ENCODE measurements at places on chromosomes 5 and 9.

DNA sequence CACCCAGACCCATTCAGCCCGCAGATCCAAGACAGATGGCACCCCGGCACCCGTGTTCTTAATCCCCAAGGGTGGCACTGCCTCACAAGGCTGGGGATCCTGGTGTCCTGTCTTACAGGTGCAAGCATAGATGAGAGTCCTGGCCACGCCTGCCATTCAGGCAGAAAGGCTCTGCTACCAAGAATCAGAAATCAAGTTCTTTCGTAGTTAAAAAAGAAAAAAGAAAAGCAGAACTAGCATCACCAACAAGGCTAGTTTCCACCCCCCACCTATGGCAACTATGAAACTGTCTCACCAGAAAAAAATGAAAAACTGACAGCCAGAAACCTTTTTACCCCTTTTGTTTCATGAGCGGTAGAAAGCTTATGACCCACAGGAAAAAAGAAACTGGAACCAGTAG lies 170.4 kb downstream of the SYK start:
- no peak overlapping the region for H3K4me3 ChIP-seq
- DNase-seq = no peak
- H3K27me3 ChIP-seq = no peaks in the 10 kb centered on the region
- H3K4me1 ChIP-seq = peaks cover 49% of the 10 kb centered on the region
- no peak overlapping the region for H3K27ac ChIP-seq
- no peaks in the 10 kb centered on the region for H3K36me3 ChIP-seq

- H3K27ac ChIP-seq = no peak overlapping the region
- no peaks in the 10 kb centered on the region for H3K36me3 ChIP-seq
- H3K4me1 ChIP-seq = no peaks in the 10 kb centered on the region
- H3K27me3 ChIP-seq = peaks cover 15% of the 10 kb centered on the region
These were observed 372.5 kb downstream of the IRX2 start for GRCh38 chr5:2378976-2379375.

DNA sequence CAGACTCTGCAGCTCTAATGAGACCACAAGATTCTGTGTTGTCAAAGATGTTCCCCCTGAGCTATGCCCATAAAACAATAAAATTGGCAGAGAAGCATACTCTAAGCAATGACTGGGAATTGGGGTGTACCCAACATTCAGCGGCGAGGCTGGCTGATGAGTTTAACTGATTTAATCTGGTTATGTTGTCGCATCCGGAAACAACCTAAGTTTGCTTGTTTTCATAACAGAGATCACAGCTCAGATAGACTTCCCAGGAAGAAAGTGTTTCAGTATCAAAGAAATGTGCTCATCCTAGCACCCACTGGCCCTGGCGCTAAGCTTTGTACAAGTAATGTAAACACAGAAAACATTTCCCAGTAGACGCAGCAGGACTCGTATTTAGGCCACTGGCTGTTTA lies 7.4 kb downstream of the SEMA5A start:
- H3K27me3 ChIP-seq = no peaks in the 10 kb centered on the region
- H3K4me3 ChIP-seq = no peak overlapping the region
- H3K36me3 ChIP-seq = peaks cover 13% of the 10 kb centered on the region
- peaks cover 47% of the 10 kb centered on the region for H3K4me1 ChIP-seq
- H3K27ac ChIP-seq = no peak overlapping the region

- no peak overlapping the region for H3K27ac ChIP-seq
- peaks cover 37% of the 10 kb centered on the region for H3K4me1 ChIP-seq
- peaks cover 3% of the 10 kb centered on the region for H3K27me3 ChIP-seq
These were observed 97.2 kb downstream of the PCSK1 start for GRCh38 chr5:96335873-96336272.

DNA sequence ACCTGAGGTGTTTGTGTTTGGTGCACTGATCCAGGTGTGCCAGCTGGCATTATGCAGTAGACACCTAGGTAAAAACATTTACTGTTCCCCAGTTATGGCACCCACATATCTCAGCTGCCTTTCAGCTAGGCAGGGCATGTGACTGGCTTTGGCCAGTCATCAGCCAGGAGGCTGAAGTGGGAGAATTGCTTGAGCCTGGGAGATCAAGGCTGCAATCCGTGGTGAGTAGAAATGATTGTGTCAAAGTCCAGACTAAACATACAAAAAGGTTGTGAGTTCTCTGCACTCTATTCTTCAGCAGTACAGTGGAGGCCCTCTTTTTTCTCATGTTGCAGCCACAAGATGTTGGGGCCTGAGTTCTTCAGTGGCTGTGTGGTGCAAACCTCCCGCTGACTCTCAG lies 3.2 kb upstream of the FBLL1 start:
- H3K4me3 ChIP-seq = no peak overlapping the region
- peaks cover 42% of the 10 kb centered on the region for H3K27me3 ChIP-seq
- H3K27ac ChIP-seq = no peak overlapping the region
- peaks cover 11% of the 10 kb centered on the region for H3K4me1 ChIP-seq
- no peaks in the 10 kb centered on the region for H3K36me3 ChIP-seq
- no peak for DNase-seq

DNA sequence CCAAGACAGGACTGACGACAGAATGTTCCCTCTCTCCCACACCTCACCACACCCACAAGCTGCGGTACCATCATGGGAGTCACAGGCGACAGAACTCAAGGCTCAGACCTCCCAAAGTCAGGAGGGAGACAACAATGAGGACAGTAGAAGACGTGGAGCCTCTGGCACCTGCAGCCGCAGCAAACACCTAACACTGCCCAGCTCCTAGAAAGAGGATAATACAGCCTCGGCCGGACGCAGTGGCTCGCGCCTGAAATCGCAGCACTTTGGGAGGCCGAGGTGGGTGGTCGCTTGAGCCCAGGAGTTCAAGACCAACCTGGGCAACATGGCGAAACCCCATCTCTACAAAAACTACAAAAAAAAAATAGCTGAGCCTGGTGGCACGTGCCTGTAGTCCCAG lies 13.2 kb upstream of the PRDM12 start:
- H3K27me3 ChIP-seq = peaks cover 87% of the 10 kb centered on the region
- no peak for DNase-seq
- no peak overlapping the region for H3K4me3 ChIP-seq
- H3K27ac ChIP-seq = no peak overlapping the region
- no peaks in the 10 kb centered on the region for H3K4me1 ChIP-seq

- H3K4me1 ChIP-seq = peaks cover 28% of the 10 kb centered on the region
- H3K27me3 ChIP-seq = peaks cover 24% of the 10 kb centered on the region
- no peak overlapping the region for H3K27ac ChIP-seq
- no peaks in the 10 kb centered on the region for H3K36me3 ChIP-seq
- no peak overlapping the region for H3K4me3 ChIP-seq
These were observed 45.7 kb upstream of the ALDH1B1 start for GRCh38 chr9:38346811-38347210.

- no peak overlapping the region for H3K4me3 ChIP-seq
- peaks cover 3% of the 10 kb centered on the region for H3K27me3 ChIP-seq
- H3K27ac ChIP-seq = peak overlapping the region; percentile 36
- DNase-seq = no peak
- peaks cover 19% of the 10 kb centered on the region for H3K36me3 ChIP-seq
These were observed 6.2 kb downstream of the KCNV2 start for GRCh38 chr9:2723376-2724065.

DNA sequence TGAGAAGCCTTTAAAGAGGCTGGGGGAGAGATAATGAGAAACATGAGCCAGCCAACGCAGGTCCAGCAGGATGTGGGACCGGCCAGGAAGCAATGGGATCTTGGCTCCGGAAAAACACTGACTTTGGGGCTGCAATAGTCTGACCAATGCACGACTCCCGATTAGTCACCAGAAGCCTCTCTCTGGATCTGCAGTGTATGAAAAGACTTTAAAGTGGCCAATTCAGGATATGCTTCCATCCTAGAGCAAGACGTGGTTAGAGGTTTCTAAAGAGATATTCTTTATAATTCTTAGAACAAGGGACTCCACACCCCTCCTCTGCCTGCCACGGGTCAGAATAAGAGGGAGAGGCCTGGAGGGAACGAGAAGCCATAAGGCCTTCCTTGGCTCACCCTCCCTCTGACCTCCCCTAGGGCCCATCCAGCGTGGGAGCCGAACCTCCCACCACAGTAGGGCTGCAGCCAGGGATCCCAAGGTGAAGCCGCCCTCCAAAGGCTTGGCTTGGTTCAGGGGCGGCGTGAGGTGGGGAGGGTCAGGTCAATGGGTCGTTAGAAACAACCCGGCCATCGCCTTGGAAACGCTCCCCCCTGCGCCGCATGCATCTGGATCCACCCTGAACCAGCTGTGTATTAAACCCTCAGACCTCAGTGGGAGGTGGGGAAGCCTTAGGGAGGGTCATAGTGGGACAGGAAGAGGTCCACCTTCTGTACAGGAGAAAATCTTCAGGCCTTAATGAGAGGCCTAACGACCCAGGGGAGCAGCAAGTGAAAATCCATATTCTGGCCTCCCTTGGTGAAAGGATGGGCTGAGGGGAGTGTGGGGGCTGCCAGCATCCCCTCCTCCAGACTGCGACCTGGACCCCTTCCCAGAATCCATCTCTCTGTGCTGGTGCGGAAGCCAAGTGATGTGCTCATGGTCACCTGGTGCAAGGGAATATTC lies 11.1 kb downstream of the FGF1 start:
- H3K27ac ChIP-seq = no peak overlapping the region
- no peak overlapping the region for H3K4me3 ChIP-seq
- no peak for DNase-seq
- peaks cover 9% of the 10 kb centered on the region for H3K27me3 ChIP-seq
- no peaks in the 10 kb centered on the region for H3K36me3 ChIP-seq

GRCh38 chr5:33470544-33470943 lies 29.8 kb downstream of the TARS1 start:
- no peaks in the 10 kb centered on the region for H3K4me1 ChIP-seq
- peaks cover 86% of the 10 kb centered on the region for H3K36me3 ChIP-seq
- no peak for DNase-seq
- no peak overlapping the region for H3K4me3 ChIP-seq
- H3K27me3 ChIP-seq = no peaks in the 10 kb centered on the region

GRCh38 chr9:133658442-133659431 lies 22.6 kb downstream of the DBH start:
- H3K27me3 ChIP-seq = peaks cover 57% of the 10 kb centered on the region
- no peaks in the 10 kb centered on the region for H3K36me3 ChIP-seq
- H3K4me3 ChIP-seq = peak overlapping the region; percentile 61

- H3K4me3 ChIP-seq = no peak overlapping the region
- no peak for DNase-seq
- H3K27me3 ChIP-seq = peaks cover 69% of the 10 kb centered on the region
- H3K27ac ChIP-seq = no peak overlapping the region
These were observed 39.8 kb upstream of the PTCH1 start for GRCh38 chr9:95556521-95556920.

- DNase-seq = no peak
- H3K4me3 ChIP-seq = peak overlapping the region; percentile 58
- peaks cover 20% of the 10 kb centered on the region for H3K27me3 ChIP-seq
- H3K4me1 ChIP-seq = peaks cover 42% of the 10 kb centered on the region
These were observed 662 bp downstream of the SUSD3 start for GRCh38 chr9:93059011-93059714.

DNA sequence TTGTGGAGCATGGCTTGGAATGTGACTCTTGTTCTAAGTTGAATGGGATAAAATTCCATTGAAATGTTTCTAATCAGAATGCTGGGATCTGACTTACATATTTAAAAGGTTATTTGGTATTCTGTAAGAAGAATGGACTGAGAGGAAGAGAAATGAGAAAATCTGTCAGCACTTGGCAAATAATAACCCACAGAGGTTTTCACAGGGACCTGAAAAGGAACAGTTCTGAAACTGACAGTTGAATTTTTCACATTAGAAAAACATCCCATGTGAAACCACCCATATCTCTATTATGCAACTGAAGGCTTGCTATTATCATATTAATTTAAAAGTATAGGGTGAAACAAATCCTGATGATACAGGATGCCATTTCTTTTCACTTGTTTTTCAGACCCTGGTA lies 302.7 kb downstream of the EPB41L4A start:
- H3K27ac ChIP-seq = no peak overlapping the region
- H3K36me3 ChIP-seq = no peaks in the 10 kb centered on the region
- no peak for DNase-seq
- no peak overlapping the region for H3K4me3 ChIP-seq
- peaks cover 7% of the 10 kb centered on the region for H3K27me3 ChIP-seq

DNA sequence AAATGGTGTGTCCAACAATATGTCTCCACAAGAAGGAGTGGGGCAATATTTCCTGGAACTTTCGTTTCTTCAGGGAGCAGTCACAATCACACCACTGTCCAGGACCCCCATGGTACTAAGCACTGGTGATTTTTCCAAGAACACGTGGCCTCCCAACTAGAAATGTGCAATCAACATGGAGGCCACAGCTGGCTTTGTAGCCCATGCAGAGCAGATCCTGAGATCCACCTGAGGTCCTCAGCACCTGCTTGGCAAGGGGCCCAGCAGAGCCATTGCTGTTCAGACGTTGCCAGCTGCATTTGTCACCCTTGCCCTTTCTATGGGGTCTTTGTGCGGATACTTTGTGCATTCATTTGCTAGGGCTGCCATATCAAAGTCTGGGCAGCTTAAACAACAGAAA lies 334.5 kb upstream of the IRX4 start:
- no peaks in the 10 kb centered on the region for H3K36me3 ChIP-seq
- no peaks in the 10 kb centered on the region for H3K4me1 ChIP-seq
- H3K27me3 ChIP-seq = peaks cover 41% of the 10 kb centered on the region
- H3K4me3 ChIP-seq = no peak overlapping the region
- DNase-seq = no peak

- H3K27ac ChIP-seq = no peak overlapping the region
- no peaks in the 10 kb centered on the region for H3K36me3 ChIP-seq
- H3K27me3 ChIP-seq = peaks cover 6% of the 10 kb centered on the region
- H3K4me3 ChIP-seq = no peak overlapping the region
These were observed 22.9 kb downstream of the HAVCR2 start for GRCh38 chr5:157085930-157086329.

DNA sequence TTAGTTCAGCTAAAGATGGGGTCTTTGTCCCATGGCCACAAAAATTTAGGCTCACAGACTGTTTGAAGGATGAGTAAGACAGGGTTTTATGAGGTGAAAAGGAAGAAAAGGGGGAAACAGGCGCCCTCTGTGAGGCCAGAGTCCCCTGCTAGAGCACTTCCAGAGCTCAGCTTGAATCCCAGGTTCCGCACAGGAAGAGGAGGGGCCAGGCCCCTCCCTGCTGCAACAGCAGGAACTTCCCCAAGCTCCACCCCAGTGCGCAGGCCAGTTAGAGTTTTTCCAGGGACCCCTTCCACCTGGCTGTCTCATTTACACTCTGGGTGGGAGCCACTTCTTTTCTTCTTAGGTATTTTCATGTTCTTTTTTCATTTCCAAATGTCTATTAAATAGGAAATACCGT lies 480.8 kb downstream of the PSAT1 start:
- no peak overlapping the region for H3K4me3 ChIP-seq
- peaks cover 71% of the 10 kb centered on the region for H3K4me1 ChIP-seq

GRCh38 chr5:39441838-39442237 lies 17.1 kb upstream of the DAB2 start:
- no peak overlapping the region for H3K4me3 ChIP-seq
- DNase-seq = no peak
- H3K27me3 ChIP-seq = peaks cover 3% of the 10 kb centered on the region
- H3K36me3 ChIP-seq = no peaks in the 10 kb centered on the region

- H3K27me3 ChIP-seq = peaks cover 3% of the 10 kb centered on the region
- H3K27ac ChIP-seq = no peak overlapping the region
- H3K36me3 ChIP-seq = peaks cover 11% of the 10 kb centered on the region
These were observed 12.5 kb downstream of the EDIL3 start for GRCh38 chr5:84372066-84372695.

All from nephron progenitor cell (in vitro differentiated cells).